ENCODE measurements at places on chromosomes 7 and 10. TPM values are rescaled to one million over a fixed set of nuclear protein-coding genes. Genes with fewer than 3 reads are reported as not detected.

- no peak for DNase-seq
These were observed 1694.7 kb upstream of the LRRTM3 start for GRCh38 chr10:65231148-65231547.

DNA sequence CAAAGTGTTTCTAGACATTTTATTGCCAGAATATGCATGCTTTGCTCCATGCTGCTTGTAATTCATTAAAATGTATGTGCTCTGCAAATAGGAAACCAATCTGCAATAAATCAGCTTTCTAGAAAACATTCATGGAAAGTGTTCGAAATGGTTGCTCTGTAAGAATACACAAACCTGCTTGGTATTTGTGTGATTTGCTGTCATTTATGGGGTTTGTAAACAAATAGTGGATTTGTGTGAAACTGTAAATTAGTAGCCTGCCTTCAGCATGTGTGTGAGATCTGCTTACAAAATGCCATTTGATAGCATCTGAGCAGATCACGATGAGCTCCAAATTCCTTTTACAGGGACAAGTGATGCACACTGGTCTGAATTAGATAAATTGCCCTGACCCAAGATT, 219.0 kb upstream of the CSTF2T start:
- DNase-seq = no peak

The NRG3 gene
- polyA plus RNA-seq = not detected

- no peak for DNase-seq
These were observed 8.8 kb downstream of the TSPAN15 start for GRCh38 chr10:69459893-69460575.
